ENCODE measurements at places on chromosomes 6 and 20.
A peak's percentile ranks its signal among the peaks of the same experiment; 100 is the strongest.

DNA sequence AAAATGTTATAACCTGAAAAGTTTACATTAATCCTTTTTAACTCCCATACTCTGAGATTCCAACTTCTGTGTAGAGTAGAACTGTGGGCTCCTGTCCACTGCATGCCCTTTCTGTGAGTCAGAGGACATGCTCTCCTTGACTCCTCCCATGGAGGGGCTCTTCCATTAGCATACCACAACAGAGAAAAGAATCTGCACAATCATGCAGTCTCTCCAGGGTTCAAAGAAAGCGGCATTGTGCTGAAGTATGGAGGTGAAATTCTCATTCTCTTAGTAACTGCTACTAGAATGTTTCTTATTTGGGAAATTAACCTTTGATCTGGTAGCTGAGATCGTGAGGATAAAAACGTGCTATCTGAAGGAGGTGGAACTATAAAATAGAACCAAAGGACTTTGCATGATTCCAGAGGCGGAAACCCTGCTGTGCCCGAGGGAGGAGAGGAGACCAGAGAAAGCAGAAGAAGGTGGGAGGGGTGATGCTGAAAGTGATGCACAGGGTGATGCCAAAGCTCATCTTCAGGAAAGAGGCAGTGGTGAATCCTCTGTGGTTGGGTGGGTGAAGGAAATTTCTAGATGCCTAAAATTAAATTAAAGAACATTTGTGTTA lies 202.2 kb upstream of the PCSK2 start:
- DNase-seq: no peak

- DNase-seq: no peak
These were observed 56.4 kb downstream of the ADTRP start for GRCh38 chr6:11722220-11722619.

DNA sequence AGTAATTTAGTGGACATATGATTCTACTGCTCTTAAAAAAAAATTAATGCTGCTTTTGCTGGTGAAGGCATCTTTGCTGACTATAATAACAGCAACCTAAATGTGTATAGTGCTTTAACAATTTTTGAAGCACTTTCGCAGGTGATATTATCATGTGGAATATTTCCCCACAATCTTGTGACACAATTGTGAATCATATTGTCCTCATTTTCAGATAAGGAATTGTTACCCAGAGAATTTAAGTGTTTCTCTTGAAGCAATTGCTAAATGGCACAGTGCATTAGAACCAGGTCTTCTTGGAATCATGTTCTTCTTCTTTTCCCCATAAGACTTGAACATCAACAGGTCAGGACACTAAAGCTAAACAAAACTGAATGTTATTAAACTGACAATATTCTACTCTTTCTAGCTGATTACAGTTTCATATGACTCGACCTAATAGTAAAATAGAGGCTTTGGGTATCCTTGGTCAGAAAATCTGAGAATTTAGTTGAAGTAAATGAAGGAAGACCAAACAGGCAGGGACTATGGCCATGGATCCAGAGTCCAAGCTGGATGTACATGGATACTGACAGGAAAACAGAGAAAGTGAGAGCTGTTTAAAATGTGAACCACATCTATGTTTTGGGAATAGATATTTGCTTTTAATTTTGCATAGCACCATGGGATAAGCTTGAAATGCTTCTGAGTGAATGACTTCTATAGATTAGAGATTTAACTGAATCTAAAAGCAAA lies 121.8 kb upstream of the SLC35B3 start:
- DNase-seq: no peak

DNA sequence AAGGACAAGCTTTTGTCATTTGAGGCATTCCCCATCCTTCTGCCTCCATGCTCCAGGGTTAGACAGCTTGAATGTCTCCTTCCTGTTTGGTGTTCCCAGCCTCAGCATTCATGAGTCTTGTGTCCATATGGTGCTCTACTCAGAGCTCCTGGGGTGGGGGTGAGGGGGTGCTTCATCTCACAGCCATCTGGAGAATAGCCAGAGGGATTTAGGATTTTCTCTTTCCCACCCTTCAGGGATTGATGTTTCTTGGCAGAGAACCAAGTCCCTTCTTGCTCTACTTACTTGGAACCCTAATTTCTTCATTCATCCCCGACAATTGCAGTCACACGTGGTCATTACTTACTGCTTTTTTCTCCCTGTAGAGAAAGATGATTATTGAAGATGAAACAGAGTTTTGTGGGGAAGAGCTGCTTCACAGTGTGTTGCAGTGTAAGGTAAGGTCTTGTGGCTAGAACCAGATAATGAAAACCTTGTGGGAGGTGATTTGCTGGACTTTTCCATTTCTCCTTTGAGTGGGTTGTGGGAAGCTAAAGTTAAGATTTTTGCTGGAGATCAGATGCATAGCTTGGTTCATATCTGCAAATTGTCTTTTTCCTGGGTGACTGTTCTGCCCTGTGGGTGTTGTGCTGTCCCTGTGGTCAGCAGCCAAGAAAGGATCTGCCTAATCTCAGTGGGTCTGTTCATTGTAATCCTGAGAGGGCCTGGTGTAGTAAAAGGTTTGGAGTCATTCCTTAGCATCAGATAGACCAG lies 18.6 kb downstream of the CMTR1 start:
- no peak for DNase-seq

GRCh38 chr6:51571168-51571567 lies 516.2 kb downstream of the PKHD1 start:
- no peak for DNase-seq

GRCh38 chr6:30951907-30952469 lies 11.2 kb downstream of the MUCL3 start:
- no peak for DNase-seq

GRCh38 chr20:22385602-22386305 lies 198.6 kb downstream of the FOXA2 start:
- peak; percentile 69 for DNase-seq

DNA sequence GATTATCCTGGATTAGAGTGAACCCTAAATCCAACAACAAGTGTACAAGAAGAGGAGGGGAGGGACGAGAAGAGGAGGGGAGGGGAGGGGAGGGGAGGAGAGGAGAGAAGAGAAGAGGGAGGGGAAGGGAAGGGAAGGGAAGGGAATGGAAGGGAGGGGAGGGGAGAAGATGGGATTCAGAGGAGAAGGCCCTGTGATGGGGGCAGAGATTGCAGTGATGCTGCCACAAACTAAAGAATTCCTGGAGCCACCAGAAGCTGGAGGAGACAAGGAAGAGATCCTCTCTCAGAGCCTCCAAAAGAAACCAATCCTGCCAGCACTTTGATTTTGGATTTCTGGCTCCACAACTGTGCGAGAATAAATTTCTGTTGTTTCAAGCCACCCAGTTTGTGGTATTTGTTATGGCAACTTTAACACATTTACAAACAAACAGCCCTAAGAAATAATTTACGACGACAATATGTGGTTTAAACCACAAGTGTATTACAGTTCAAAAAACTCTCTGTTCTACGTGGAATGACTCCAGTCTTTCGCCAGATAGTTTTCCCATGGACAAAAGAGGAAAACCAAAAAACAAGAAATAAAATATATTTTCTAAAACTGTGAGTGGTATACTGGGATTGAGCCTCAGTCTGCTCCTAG lies 235.4 kb downstream of the HDGFL1 start:
- DNase-seq: no peak

DNA sequence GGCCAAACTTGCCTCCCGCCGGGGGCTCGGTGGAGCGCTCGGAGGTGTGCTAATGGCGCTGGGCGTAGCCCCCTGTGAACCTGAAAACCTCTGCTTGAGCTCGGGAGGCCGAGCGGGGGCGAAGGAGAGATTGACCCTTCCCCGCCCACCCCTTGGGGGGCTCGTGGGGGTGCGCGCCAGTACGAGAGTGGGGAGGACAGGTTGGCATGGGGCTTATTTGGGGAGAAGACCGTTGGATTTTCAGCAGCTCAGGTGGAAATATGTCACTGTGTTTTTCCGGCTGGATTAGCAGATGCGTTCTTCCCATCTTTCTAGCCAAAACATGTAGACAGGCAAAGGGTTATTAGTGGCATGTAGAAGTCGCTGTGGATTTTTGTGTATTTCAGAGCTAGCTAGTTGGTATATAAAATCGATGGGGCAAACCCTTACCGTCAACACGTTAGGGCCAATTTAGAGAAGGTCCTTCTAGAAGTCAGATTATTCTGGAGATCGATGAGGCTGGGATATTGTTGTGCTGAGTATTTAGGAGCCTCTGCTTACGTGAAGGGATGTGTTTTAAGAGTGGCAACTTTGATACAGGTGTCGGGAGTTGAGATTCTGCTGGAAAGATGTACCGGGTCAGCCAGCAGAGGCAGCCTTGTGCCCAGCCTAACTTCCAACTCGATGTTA lies 525 bp downstream of the NCOA7 start:
- DNase-seq: no peak

DNA sequence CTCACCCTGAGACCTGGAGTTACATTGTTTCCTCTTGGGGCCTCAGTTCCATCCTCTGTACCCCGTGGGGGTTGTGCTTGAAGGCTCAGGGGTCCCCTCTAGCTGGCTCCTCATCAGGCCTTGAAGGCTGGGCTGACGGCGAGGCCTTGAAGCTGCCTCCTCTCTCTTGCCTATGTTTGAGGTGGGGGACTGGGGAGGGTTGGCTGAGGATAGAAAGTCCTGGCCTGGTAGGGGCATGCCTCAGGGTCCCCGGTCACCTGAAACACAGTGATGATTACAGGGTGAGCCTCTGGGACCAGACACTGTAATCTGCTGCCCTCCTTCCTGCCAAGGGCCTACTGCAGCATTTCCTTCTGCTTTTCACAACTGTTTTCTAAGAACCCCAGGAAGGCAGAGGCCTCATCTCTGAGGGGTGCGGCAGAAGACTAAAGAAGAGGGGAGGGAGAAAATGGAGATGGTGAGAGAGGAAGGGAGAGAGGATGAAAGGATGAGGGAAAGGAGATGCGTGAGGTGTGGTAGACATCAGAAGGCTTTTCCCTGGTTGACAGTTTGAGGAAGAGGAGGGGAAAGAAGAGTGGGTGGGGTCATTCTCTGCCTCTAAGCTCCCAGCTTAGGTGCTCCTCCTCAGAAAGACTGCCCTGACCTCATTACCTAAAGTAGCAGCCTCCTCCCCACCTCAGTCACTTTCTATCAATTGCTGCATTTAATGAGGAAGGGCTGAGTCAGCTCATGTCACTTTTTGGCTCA lies 29.7 kb downstream of the VEGFA start:
- DNase-seq: no peak

GRCh38 chr20:47789764-47790579 lies 4.7 kb upstream of the SULF2 start:
- DNase-seq: peak; percentile 17

DNA sequence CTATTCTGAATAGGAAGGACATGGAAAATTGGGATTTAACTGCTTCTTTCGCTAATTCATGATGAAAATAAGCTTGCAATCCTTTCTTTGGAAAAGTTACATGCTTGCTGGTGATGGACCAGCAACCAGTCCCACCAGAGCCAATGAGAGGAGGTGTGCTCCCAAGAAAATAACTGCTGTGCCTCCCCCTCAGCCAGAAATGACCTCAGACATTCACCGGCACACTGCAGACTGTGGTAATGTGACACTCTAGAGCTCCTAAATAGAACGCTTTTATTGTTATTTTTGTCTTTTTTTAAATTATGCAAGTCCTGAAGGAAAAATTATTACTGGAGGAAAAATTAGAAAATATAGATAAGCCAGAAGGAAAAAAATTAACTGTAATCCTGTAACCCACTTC lies 2.6 kb downstream of the PYGB start:
- no peak for DNase-seq

GRCh38 chr6:146909376-146909775 lies 294.8 kb upstream of the STXBP5 start:
- no peak for DNase-seq

DNA sequence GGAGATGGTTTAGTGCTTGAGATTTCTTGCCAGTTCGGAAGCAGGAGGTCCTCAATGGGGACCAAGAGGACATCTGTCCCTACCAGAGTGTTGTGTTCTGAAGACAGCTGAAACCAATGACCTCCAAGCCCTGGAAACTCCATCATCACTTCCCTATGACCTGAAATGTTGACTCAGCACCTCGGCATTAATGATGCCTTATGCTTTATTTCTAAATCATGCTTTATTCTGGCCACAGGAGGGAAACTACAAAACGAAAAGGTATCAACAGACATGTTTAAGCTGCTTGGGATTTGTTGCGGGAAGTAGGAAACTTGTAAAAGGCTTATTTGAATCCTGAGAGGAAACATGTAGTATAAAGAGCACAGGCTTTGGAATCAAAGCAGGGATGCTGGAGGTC lies 389.1 kb upstream of the CHD6 start:
- no peak for DNase-seq

- DNase-seq: no peak
These were observed 19.4 kb downstream of the PKIG start for GRCh38 chr20:44601801-44602204.

DNA sequence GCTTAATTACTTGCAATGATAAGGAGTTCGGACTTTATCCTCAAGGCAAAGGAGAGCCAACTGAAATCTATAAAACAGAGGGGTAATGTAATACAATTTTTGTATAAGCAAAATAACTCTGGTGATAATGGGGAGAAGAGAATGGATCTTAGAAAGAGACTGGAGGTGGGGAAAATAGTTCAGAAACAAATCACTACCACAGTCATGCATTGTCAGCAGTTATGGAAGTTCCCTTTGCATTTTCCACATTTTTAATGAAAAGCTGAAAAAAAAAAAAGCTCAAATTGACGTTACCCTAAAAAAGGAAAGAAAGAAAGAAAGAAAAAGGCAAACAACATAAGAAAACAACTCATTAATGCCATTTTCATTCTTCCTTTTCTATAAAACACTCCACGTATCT lies 337.6 kb upstream of the HSF2 start:
- no peak for DNase-seq

- no peak for DNase-seq
These were observed 91.6 kb upstream of the RIPOR2 start for GRCh38 chr6:25027221-25027916.

Measured in NCI-H2081 (cell line).